T-helper 17 cell (primary cell): ENCODE measurements at places on chromosomes 11 and 22. TPM values are rescaled to one million over a fixed set of nuclear protein-coding genes. Genes with fewer than 3 reads are reported as not detected.
A peak's percentile ranks its signal among the peaks of the same experiment; 100 is the strongest.

DNA sequence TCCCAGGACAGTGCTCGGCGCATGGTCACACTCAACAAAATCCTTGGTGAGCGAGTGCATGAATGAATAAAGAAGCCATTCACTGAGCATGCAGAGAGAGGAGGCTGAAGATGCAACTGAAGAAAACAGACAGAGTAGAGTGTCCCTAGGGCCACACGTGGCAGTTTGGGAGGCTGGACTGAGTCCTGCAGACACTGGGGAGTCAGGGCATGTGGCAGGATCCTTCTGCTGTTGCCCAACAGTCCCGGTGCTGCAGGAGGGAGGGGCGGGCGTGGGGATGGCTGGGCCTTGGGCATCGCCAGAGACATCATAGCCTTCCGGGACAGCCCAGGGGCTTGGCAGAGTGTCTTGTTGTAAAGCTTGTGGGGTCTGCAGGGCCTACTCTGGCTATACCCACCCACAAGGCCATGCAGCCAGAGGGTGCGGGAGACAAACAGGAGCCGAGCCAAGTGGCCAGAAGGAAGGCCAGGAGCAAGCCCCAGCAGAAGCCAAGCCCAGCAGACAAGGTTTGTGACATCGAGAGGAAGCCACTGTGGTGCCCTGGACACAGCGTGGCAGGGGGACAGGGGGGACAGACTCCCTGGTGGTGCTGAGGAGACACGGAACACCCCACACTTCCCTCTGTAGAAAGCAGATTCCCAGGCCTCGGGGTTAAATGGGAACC is 26.7 kb upstream of the FBLN1 start:
- H3K4me1 ChIP-seq: peaks cover 3% of the 10 kb centered on the region
- no peak for DNase-seq
- peaks cover 3% of the 10 kb centered on the region for H3K36me3 ChIP-seq
- H3K4me3 ChIP-seq: no peak overlapping the region

- H3K27me3 ChIP-seq: peaks cover 4% of the 10 kb centered on the region
- H3K27ac ChIP-seq: no peak overlapping the region
- H3K36me3 ChIP-seq: peaks cover 2% of the 10 kb centered on the region
- no peak for DNase-seq
Measured at GRCh38 chr11:110491577-110492320, 62.0 kb downstream of the FDX1 start.

GRCh38 chr11:66317322-66317722 is 478 bp upstream of the CD248 start:
- H3K27ac ChIP-seq: no peak overlapping the region
- H3K4me3 ChIP-seq: no peak overlapping the region
- DNase-seq: no peak
- no peaks in the 10 kb centered on the region for H3K36me3 ChIP-seq

GRCh38 chr11:1127664-1128162 is 30.0 kb upstream of the MUC5AC start:
- peaks cover 10% of the 10 kb centered on the region for H3K27me3 ChIP-seq
- H3K4me1 ChIP-seq: no peaks in the 10 kb centered on the region
- no peak overlapping the region for H3K4me3 ChIP-seq
- H3K36me3 ChIP-seq: peaks cover 4% of the 10 kb centered on the region
- DNase-seq: no peak

The CHRDL2 gene
- not detected for total RNA-seq

GRCh38 chr11:78853521-78853920 is 278.9 kb upstream of the NARS2 start:
- no peak overlapping the region for H3K27ac ChIP-seq
- H3K36me3 ChIP-seq: no peaks in the 10 kb centered on the region
- peaks cover 2% of the 10 kb centered on the region for H3K4me1 ChIP-seq

DNA sequence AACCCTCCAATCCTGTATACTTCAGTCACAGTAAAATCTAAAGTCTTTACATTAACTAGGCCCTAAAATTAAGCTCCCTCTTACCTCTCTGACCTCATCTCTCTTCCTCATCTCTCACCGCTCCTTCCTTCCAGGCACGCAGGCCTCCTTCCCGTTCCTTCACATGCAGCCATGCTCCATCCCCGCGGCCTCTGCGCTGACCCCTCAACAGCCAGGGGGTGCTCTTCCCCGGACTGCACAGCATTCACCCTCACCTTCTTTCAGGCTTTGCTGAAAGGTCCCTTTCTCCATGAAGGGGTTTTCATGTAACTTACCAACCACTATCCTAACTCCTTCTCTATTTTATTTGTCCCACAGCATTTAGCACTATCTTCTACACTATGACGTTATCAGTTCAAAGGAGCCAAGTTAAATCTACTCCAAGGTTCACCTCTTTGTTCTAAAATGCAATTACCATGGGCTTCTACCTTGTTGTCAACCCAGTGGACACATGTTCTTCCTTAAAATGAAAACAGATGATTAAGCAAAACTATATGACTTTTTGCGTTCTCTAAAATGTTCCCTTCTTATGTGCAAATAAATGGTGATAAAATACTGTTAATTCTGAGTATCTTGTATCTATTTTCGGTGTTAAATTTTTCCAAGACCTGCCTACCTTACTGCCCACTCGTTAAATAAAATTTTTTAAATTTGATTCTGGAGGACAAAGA is 57.8 kb upstream of the APOA1 start:
- H3K27me3 ChIP-seq: no peaks in the 10 kb centered on the region
- DNase-seq: no peak
- peaks cover 31% of the 10 kb centered on the region for H3K4me1 ChIP-seq
- peak overlapping the region; percentile 75 for H3K27ac ChIP-seq

DNA sequence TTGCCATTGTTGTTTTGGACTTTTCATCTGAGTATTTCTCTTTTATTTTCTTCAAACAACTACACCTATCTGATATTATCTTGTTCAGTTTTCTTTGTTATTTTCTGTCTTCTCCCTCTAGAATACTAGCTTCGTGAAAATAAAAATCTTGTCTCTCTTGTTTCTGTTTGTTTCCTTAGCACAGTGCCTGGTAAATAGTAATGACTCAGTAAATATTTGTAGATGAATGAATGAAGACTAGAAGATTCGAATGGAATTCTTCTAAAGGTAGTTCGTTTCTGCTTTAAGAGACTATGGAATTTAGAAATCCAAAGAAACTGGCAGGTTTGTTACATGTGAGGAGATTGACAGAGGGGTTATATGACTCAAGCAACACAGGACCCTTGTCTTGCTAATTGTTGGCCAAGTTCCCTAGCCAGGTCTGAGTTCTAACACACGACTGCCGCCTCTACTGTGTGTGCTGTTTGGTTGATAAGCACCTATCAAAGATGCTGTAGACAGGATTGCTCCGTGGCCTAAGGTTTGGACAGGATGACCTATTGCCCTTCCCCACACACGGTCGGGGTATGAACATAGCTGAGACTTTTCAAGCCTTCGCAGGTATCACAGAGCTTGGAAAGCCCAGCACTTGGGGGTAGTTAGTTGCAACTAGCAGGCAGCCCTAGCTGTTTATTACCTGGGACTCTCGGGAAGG is 831 bp upstream of the TMEM135 start:
- no peak for DNase-seq
- peaks cover 5% of the 10 kb centered on the region for H3K27me3 ChIP-seq
- peak overlapping the region; percentile 98 for H3K4me3 ChIP-seq
- H3K27ac ChIP-seq: peak overlapping the region; percentile 83

GRCh38 chr11:75650167-75650723 is 18.6 kb downstream of the MAP6 start:
- H3K27ac ChIP-seq: no peak overlapping the region
- peaks cover 27% of the 10 kb centered on the region for H3K27me3 ChIP-seq
- no peak for DNase-seq

The VSIG10L2 gene
- total RNA-seq: not detected

DNA sequence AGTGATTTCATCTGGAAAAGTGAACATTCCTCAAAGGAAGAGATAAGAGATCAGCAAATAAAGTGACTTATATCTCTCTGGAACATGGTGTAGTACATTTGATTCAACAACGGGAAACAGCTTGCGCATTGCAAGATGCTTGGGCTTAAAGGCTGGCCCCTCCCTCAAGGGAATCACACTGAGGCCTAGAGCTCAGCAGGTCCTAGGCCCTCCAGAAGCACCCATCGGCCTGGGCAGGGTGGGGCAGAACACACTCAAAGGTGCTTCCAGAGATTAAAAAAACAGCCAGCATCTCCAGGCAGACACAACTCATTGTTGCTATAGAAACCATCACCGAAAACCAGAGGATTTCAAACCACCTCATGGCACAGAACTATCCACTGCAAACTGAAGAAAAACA is 69.0 kb upstream of the ARFGAP3 start:
- DNase-seq: no peak
- H3K4me1 ChIP-seq: peaks cover 42% of the 10 kb centered on the region
- peak overlapping the region; percentile 16 for H3K27ac ChIP-seq
- H3K27me3 ChIP-seq: no peaks in the 10 kb centered on the region

DNA sequence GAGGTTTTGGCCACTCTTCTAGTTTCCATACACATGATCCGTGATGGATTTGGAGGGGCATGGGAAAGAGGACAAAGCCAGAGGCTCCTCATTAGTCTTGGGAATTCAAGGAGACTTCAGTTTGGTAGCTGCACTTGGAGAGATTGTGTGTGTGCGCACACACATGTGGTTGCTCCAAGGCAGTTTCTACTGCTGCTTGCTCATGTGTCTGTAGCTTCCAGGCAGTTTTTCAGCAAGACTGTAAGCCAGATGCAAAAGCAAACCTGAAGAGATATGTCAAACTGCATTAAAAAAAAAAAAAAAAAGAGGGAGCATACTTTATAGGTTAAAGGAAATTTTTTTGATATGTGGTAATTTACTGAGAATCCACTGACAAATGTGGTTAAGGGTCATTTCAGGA is 95.7 kb downstream of the OSBP2 start:
- H3K36me3 ChIP-seq: no peaks in the 10 kb centered on the region
- H3K4me1 ChIP-seq: no peaks in the 10 kb centered on the region
- DNase-seq: no peak
- no peak overlapping the region for H3K27ac ChIP-seq
- peaks cover 6% of the 10 kb centered on the region for H3K27me3 ChIP-seq

DNA sequence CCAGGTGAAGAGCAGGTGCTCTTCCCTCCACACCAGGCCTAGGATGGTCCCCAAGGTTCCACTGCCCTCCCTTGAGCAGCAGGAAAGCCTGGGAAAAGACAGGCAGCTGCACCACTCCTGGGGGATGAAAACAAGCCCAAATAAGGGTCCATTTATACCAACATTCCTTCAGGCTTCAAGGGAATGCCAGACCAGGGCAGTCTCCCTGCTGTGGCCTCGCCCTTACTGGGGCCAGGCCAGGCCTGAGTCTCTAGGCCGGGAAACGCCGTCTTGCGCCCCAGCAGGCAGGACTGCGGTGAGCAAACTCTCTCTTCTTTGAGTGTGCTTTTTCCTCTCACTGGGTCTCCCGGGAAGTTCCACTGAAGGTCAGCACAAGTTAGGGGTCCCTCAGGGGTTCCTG is 443.5 kb downstream of the SOX6 start:
- no peaks in the 10 kb centered on the region for H3K27me3 ChIP-seq
- no peaks in the 10 kb centered on the region for H3K4me1 ChIP-seq
- no peaks in the 10 kb centered on the region for H3K36me3 ChIP-seq
- H3K27ac ChIP-seq: no peak overlapping the region
- no peak for DNase-seq
- H3K4me3 ChIP-seq: no peak overlapping the region

GRCh38 chr11:102447193-102447592 is 5.4 kb downstream of the TMEM123 start:
- peaks cover 69% of the 10 kb centered on the region for H3K4me1 ChIP-seq
- peak overlapping the region; percentile 95 for H3K27ac ChIP-seq
- H3K27me3 ChIP-seq: no peaks in the 10 kb centered on the region

The CRY2 gene
- total RNA-seq: 200 TPM

- DNase-seq: no peak
- no peaks in the 10 kb centered on the region for H3K4me1 ChIP-seq
- no peaks in the 10 kb centered on the region for H3K36me3 ChIP-seq
- H3K27ac ChIP-seq: no peak overlapping the region
Measured at GRCh38 chr11:27635567-27636037, 64.7 kb downstream of the BDNF start.

The CNTN5 gene
- not detected for total RNA-seq

The IGF2 gene
- 0.77 TPM for total RNA-seq

DNA sequence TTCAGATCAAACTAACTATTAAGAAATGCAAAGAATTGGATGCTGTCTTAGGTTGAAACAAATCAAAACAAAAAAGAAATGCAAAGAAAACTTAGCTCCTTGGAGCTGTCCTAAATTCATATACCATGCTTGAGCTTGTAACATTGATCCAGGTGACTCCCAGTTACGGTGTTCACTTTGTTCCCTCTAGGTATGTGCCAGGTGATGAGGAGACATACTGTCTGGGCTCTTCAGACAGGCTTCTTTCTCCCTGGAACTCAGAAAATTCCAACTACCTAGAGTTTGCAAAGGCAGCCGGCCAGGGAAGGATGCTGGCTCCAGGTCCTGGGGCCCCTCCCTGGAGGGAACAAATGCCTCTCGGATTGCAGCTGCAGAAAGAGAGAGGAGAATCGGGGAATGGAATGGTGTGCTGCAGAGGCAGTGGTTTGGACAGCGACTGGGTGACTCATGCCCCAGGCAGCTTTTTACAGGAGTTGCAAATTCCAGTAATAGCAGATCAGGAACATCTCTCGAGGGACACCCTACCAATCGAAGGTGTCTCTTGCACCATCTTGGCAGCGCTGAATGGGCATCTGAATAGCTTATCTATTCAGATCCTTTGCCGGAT is 12.3 kb upstream of the ASPHD2 start:
- no peak overlapping the region for H3K4me3 ChIP-seq
- no peaks in the 10 kb centered on the region for H3K4me1 ChIP-seq
- DNase-seq: no peak

GRCh38 chr11:7571640-7572000 is 57.8 kb downstream of the PPFIBP2 start:
- no peak for DNase-seq
- peaks cover 37% of the 10 kb centered on the region for H3K4me1 ChIP-seq
- peaks cover 2% of the 10 kb centered on the region for H3K36me3 ChIP-seq
- H3K27ac ChIP-seq: no peak overlapping the region
- H3K4me3 ChIP-seq: no peak overlapping the region

DNA sequence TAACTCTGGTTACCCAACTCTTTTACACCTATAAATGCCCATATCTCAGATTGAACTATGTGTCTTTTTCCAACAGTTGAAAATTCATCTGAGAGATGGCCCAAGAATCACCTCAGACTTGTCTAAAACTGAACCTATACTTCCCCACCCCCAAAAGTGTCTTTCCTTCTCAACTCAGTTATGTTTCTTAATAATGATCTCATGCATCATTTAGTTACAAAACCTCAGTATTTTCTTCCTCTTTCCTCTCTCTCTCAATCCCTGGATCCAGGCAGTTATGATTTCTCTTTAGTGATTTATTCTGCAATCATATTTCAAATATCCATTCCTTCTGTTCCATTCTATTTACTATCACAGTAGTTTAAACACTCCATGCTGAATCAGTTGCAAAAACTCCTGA is 32.3 kb upstream of the ADSL start:
- H3K27me3 ChIP-seq: no peaks in the 10 kb centered on the region
- H3K4me1 ChIP-seq: peaks cover 22% of the 10 kb centered on the region
- H3K27ac ChIP-seq: peak overlapping the region; percentile 45
- DNase-seq: no peak

GRCh38 chr11:74683279-74683871 is 47.9 kb downstream of the CHRDL2 start:
- H3K27me3 ChIP-seq: peaks cover 47% of the 10 kb centered on the region
- no peak overlapping the region for H3K27ac ChIP-seq
- peaks cover 6% of the 10 kb centered on the region for H3K4me1 ChIP-seq
- H3K36me3 ChIP-seq: peaks cover 14% of the 10 kb centered on the region
- H3K4me3 ChIP-seq: no peak overlapping the region
